ENCODE measurements at places on chromosomes 7 and 10.

DNA sequence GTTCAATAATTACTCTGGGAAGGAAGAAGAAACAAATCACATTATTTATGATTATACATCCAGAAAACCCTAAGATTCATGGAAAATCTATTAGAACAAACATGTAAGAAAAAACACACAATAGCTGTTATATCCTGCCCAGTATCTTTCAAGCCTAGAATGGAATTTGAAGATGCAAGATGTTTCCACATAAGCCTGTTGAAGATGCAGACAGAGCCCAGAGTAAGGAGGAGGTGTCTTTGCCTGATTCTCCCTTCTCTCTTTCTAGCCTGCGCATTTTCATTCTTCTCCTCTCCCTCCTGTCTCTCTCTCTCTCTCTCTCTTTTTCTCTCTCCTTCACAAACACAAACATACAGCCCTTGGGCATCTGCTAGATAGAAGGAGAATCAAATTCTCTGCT is 170.1 kb upstream of the INHBA start:
- no peak overlapping the region for H3K27ac ChIP-seq
- no peaks in the 10 kb centered on the region for H3K27me3 ChIP-seq
- no peaks in the 10 kb centered on the region for H3K36me3 ChIP-seq
- no peak for DNase-seq

GRCh38 chr7:142323706-142324105 is 65.8 kb upstream of the PRSS58 start:
- H3K27ac ChIP-seq = no peak overlapping the region
- no peaks in the 10 kb centered on the region for H3K4me1 ChIP-seq
- H3K27me3 ChIP-seq = peaks cover 10% of the 10 kb centered on the region
- H3K4me3 ChIP-seq = no peak overlapping the region
- H3K36me3 ChIP-seq = no peaks in the 10 kb centered on the region

DNA sequence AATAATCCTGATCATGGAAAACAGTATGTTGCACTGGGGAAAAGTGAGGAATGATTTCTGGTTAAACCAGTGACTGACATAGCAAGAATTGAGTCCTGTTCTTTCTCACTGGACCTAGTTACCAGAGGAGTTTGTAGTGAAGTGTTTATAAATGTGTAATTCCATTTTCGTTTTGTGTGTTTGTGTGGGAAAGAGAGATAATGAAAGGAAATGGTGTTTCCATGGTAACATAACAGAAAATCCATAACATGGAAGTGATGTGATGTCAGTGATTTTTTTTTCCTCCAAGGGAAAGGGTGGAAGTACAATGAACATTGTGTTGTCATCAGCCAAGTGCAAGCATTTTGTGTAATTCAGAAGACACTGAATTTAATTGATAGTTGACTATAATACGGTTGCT is 283.9 kb downstream of the PLXDC2 start:
- no peaks in the 10 kb centered on the region for H3K27me3 ChIP-seq
- DNase-seq = no peak
- no peaks in the 10 kb centered on the region for H3K4me1 ChIP-seq
- no peaks in the 10 kb centered on the region for H3K36me3 ChIP-seq
- no peak overlapping the region for H3K27ac ChIP-seq
- H3K4me3 ChIP-seq = no peak overlapping the region

GRCh38 chr7:100576384-100576993 is 2.8 kb upstream of the SAP25 start:
- H3K4me3 ChIP-seq = no peak overlapping the region
- no peak overlapping the region for H3K27ac ChIP-seq
- H3K27me3 ChIP-seq = no peaks in the 10 kb centered on the region
- peaks cover 4% of the 10 kb centered on the region for H3K4me1 ChIP-seq
- no peak for DNase-seq

DNA sequence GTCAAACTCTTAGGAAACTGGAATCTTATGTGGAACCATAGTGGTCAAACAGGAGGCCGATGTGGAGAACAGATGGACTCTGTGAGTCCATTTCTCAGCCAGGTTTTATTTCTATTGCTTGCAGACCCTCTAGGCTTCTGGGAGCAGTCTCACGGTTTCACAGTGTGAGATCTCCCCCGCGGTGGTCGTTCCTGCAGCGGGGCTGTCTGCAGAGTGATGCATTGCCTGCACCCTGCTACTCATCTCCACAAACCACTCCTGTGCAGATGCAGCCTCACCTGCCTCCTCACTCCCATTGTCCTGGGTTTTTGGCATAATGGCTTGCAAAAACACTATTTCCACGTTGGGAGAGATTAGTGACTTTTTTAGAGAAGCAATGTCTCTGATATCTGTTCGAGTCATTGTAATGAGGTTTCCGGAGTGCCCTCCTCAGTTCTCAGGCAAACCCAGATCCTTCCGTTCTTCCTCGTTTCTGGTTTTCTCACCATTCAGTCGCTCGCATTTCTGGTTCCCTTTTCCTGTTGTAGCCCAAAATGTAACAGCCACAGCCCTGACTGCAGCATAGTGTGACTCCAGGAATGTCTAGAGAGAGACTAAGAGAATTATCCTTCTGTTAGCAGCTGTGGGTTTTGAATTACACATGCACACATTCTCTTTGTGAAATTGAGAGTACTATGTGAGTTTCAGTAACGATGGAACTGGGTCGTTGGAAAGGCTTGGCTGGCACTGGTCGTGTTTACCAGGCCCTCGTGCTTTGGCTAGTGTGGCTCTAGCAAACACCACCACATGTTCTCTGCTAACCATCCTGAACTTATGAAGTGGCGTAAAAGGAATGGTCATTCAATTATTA is 30.2 kb downstream of the ACADSB start:
- H3K27me3 ChIP-seq = no peaks in the 10 kb centered on the region
- H3K36me3 ChIP-seq = peaks cover 23% of the 10 kb centered on the region
- no peak overlapping the region for H3K27ac ChIP-seq

- no peaks in the 10 kb centered on the region for H3K36me3 ChIP-seq
- no peaks in the 10 kb centered on the region for H3K27me3 ChIP-seq
- H3K4me3 ChIP-seq = no peak overlapping the region
- H3K4me1 ChIP-seq = no peaks in the 10 kb centered on the region
- no peak overlapping the region for H3K27ac ChIP-seq
- DNase-seq = no peak
Measured at GRCh38 chr10:76902949-76903348, 734.7 kb downstream of the KCNMA1 start.

- no peak overlapping the region for H3K27ac ChIP-seq
- H3K27me3 ChIP-seq = no peaks in the 10 kb centered on the region
- peaks cover 8% of the 10 kb centered on the region for H3K36me3 ChIP-seq
- no peak for DNase-seq
Measured at GRCh38 chr10:102948176-102948575, 30.1 kb downstream of the CNNM2 start.

DNA sequence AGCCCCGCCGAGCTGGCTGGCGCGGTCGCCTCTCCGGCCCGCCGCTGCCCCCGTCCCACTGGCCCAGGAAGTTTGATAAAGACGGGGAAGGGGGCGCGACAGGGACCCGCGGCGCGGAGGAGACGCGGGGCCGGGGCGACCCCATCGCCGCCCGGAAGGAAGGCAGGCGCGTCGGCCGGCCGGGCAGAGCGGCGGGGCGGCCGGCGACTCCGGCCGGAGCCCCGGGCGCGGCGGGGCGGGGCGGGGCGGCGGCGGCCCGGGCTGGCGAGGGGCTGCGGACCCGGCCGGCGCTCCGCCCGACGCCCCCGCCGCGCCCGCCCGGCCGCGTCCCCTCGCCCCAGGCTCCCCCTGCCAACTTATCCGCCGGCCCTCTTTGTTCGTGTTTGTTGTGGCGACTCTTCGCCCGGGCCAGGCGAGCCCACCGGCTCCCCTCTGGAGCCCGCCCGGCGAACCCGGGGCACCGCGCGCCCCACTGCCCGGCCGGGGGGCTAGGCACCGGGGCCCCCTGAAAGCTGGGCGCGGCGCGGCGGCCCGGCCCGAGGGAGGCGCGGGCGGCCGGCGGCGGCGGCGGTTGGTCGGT is 571 bp downstream of the KDM7A start:
- peaks cover 25% of the 10 kb centered on the region for H3K4me1 ChIP-seq
- peak overlapping the region; percentile 89 for H3K27ac ChIP-seq
- peaks cover 2% of the 10 kb centered on the region for H3K36me3 ChIP-seq
- no peaks in the 10 kb centered on the region for H3K27me3 ChIP-seq
- no peak for DNase-seq
- peak overlapping the region; percentile 91 for H3K4me3 ChIP-seq

DNA sequence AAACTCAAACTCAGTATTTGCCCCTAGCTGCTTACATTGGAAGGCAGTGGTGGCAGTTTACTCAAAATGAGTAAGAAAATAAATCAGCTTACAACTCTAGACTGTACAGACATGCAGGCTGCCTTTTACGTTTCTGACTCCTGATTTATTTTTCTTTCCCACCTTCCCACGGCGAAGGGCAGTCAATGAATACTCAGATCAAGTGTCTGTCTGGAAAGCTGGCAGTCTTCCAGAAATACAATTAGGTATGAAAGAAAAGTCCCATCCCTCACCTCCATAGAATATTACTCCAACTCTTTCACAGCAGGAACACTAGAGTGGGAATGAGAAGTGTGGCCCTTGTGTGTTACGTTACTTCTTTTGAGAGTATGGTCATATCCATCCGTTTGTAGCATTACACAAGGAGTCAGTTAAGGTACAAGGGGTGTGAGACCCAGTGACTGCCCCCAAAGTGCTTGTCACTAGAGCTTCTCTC is 1.3 kb upstream of the PAPSS2 start:
- no peak overlapping the region for H3K27ac ChIP-seq
- H3K4me3 ChIP-seq = peak overlapping the region; percentile 21
- no peaks in the 10 kb centered on the region for H3K36me3 ChIP-seq
- DNase-seq = no peak
- peaks cover 13% of the 10 kb centered on the region for H3K4me1 ChIP-seq

GRCh38 chr7:91239171-91239604 is 25.0 kb upstream of the FZD1 start:
- no peak overlapping the region for H3K4me3 ChIP-seq
- H3K36me3 ChIP-seq = no peaks in the 10 kb centered on the region
- no peaks in the 10 kb centered on the region for H3K4me1 ChIP-seq
- H3K27ac ChIP-seq = no peak overlapping the region
- H3K27me3 ChIP-seq = peaks cover 6% of the 10 kb centered on the region

DNA sequence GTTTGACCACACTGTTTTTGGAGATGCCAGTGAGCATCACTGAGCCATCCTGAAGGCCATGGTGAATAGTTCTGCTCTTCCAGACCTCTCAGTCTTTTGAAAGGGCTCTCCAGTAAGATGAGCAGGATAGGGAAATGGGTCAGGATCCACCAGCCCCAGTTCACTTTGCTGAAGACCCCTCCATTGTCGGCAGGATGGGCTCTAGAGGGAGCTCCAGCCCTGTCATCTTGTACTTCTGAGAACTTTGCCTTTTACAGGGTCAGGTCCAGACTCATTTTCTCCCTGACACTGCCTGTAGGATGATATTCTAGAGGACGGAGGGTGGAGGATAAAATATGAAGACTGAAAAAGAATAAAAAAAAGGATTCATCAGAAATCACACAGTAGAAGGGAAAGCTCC is 13.1 kb downstream of the LHFPL3 start:
- no peaks in the 10 kb centered on the region for H3K36me3 ChIP-seq
- H3K4me3 ChIP-seq = no peak overlapping the region
- no peak for DNase-seq
- no peak overlapping the region for H3K27ac ChIP-seq
- H3K4me1 ChIP-seq = no peaks in the 10 kb centered on the region
- no peaks in the 10 kb centered on the region for H3K27me3 ChIP-seq

DNA sequence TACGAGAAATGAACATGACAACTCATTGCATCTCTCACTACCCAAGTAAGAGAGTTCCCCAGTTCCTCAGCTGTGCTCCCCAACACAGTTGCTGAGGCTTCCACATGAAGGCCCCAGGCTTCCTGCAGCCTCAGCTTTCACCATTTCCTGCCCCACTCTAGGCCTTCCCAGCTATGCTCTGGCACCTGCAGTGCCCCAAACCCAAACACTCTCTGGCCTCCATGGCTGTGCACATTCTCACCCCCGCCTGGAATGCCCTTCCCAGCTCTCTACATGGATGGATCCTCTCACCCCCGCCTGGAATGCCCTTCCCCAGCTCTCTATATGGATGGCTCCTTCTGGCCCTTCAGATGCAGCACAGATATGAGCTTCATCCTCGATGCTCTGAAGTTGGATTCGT is 61.3 kb downstream of the KIAA1549 start:
- no peak for DNase-seq
- peaks cover 4% of the 10 kb centered on the region for H3K36me3 ChIP-seq
- no peak overlapping the region for H3K27ac ChIP-seq

GRCh38 chr7:54904130-54904529 is 114.7 kb upstream of the EGFR start:
- no peaks in the 10 kb centered on the region for H3K4me1 ChIP-seq
- no peaks in the 10 kb centered on the region for H3K27me3 ChIP-seq
- no peak overlapping the region for H3K4me3 ChIP-seq
- H3K36me3 ChIP-seq = no peaks in the 10 kb centered on the region
- DNase-seq = no peak
- H3K27ac ChIP-seq = no peak overlapping the region

GRCh38 chr10:48404646-48405045 is 98.2 kb downstream of the MAPK8 start:
- H3K27ac ChIP-seq = no peak overlapping the region
- H3K4me1 ChIP-seq = peaks cover 11% of the 10 kb centered on the region
- peaks cover 6% of the 10 kb centered on the region for H3K36me3 ChIP-seq
- H3K4me3 ChIP-seq = no peak overlapping the region
- H3K27me3 ChIP-seq = no peaks in the 10 kb centered on the region
- DNase-seq = no peak

- no peaks in the 10 kb centered on the region for H3K27me3 ChIP-seq
- no peak overlapping the region for H3K4me3 ChIP-seq
- H3K4me1 ChIP-seq = peaks cover 4% of the 10 kb centered on the region
- H3K27ac ChIP-seq = no peak overlapping the region
Measured at GRCh38 chr10:72904806-72905205, 11.3 kb downstream of the OIT3 start.

DNA sequence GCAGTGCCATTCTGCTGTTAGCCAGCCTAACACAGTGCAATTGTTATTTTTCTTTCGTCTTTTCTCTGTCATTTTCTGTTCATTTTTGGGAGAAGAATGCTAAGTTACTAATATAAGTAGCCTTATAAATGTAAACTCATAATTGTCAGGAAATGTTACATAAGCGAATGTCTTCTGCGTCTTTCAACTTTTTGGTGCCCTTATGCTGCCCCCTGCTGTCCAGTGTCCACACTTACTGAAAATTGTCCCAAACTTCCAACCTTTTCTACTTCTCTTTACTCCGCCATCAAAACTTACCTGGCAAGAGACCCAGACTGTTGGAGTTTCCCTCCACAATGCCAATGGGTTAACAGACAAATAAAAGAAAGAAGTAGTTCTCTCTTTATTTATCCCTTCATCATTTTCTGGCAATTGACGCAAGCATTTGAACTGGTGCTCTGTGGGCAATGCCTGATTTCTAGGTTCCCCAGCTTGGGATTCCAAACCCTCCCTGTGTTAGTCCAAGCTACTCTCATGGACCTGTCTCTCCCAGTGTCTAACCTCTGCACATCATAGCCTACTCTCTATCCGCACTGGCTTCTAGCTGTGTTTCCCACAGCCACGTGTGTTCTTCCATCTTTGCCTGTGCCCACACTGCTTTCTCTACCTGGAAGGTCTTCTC is 21.0 kb upstream of the EPC1 start:
- H3K4me1 ChIP-seq = peaks cover 19% of the 10 kb centered on the region
- peak overlapping the region; percentile 11 for H3K4me3 ChIP-seq
- H3K27me3 ChIP-seq = no peaks in the 10 kb centered on the region
- peaks cover 2% of the 10 kb centered on the region for H3K36me3 ChIP-seq

All from memory B cell (primary cell).